H4 (cell line): ENCODE measurements at places on chromosomes 1 and 21. TPM values are rescaled to one million over a fixed set of nuclear protein-coding genes. Genes with fewer than 3 reads are reported as not detected.

The NBPF8 gene
- 5.4 and 8.2 TPM in 2 replicates for total RNA-seq

- no peak for DNase-seq
These were observed 111.1 kb downstream of the COP1 start for GRCh38 chr1:176096015-176096414.

The SPRR5 gene
- not detected in 2 replicates for total RNA-seq

GRCh38 chr1:176193023-176193422 is 14.1 kb downstream of the COP1 start:
- no peak for DNase-seq

GRCh38 chr1:36457691-36458090 is 6.5 kb downstream of the MRPS15 start:
- no peak for DNase-seq
